ENCODE measurements at places on chromosomes 6 and 20. TPM values are rescaled to one million over a fixed set of nuclear protein-coding genes. Genes with fewer than 3 reads are reported as not detected.

TMC2 gene
- polyA plus RNA-seq: not detected

SNAP91 gene
- polyA plus RNA-seq: not detected

NOTCH4 gene
- polyA plus RNA-seq: 0.86 TPM

UBE2C gene
- 10.0 TPM for polyA plus RNA-seq

TSPO2 gene
- polyA plus RNA-seq: not detected

C4B gene
- polyA plus RNA-seq: 0.52 TPM

SIGLEC1 gene
- polyA plus RNA-seq: not detected

LAMA4 gene
- not detected for polyA plus RNA-seq

LST1 gene
- 8.4 TPM for polyA plus RNA-seq

APOBEC2 gene
- 0.95 TPM for polyA plus RNA-seq

HLA-B gene
- 5,665 TPM for polyA plus RNA-seq

IL17F gene
- 0.46 TPM for polyA plus RNA-seq

PRR18 gene
- polyA plus RNA-seq: not detected

TINAG gene
- polyA plus RNA-seq: not detected

ECI2 gene
- 80.4 TPM for polyA plus RNA-seq

EBF4 gene
- 0.36 TPM for polyA plus RNA-seq

CST5 gene
- not detected for polyA plus RNA-seq

JARID2 gene
- 5.6 TPM for polyA plus RNA-seq

ADIG gene
- polyA plus RNA-seq: not detected

SAMD5 gene
- polyA plus RNA-seq: not detected

ZSCAN9 gene
- polyA plus RNA-seq: 6.4 TPM

POU5F1 gene
- not detected for polyA plus RNA-seq

ABRACL gene
- 160 TPM for polyA plus RNA-seq

NRN1 gene
- polyA plus RNA-seq: 0.10 TPM

PRDM13 gene
- not detected for polyA plus RNA-seq

FOXQ1 gene
- not detected for polyA plus RNA-seq

MUC21 gene
- polyA plus RNA-seq: not detected

MRPS18B gene
- 141 TPM for polyA plus RNA-seq

ULBP2 gene
- not detected for polyA plus RNA-seq

CLPSL2 gene
- not detected for polyA plus RNA-seq

XRN2 gene
- 65.0 TPM for polyA plus RNA-seq

HLA-DPB1 gene
- polyA plus RNA-seq: 144 TPM

ADAM33 gene
- polyA plus RNA-seq: not detected
